HT-29 (cell line): ENCODE measurements at places on chromosomes 12 and 14.

DNA sequence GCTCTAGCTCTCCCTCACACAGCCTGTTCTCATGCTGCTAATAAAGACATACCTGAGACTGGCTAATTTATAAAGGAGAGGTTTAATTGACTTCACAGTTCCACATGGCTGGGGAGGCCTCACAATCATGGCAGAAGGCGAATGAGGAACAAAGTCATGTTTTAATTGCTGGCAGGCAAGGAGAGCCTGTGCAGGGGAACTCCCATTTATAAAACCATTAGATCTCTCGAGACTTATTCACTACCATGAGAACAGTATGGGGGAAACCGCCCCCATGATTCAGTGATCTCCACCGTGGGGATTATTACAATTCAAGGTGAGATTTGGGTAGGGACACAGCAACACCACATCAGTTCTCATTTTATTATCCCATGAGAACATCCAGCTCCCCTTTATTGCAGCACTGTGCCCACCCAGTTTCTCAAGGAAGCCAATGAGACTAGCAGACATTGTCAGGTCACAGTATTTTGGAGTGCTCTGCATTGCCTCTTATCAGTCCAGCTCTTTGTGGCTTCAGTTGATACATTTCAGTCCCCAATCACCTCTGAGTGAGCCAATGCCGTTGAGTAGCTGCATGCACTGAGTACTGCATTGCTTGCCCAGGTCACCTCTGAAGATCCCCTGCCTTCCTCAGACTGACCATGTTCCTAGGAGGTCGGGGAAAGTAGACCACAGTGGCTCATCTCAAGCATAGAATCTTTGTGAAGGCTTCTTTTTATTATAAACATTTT, 131.2 kb downstream of the CRADD start:
- DNase-seq = no peak

DNA sequence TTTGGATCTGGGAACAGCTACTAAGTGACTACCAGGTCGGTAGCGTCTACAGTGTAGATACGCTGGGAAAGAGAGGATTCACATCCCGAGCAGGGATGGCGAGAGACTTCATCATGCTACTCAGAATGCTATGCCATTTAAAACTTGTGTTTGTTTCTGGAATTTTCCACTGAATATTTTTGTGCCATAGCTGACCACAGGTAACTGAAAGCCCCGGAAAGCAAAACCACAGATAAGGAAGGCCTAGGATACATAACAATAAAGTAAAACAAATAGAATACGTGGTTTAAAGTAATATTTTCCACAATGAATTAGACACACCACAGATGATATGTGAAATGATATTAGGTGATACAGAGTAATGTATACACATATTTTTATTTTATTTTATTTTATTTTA, 7.9 kb upstream of the HCAR1 start:
- peak; percentile 27 for DNase-seq

DNA sequence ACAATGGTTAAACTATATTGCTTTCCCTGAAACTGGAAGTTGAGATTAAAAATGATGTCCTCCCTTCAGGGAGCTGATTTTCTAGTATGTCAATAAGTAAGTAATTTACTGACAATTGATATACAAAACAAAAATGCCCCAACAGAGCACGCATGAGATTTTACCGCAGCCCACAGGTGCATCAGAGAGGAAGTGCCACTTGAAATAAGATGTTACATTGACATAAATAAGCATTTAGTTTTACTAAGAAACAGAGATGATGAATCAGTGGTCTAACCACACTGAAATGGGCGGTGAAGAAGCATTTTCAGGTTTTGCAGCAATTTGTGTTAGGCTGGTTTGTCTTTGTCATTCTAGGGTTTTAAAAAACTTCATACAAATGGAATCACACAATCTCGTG, 8.8 kb upstream of the CLECL1 start:
- DNase-seq = no peak

DNA sequence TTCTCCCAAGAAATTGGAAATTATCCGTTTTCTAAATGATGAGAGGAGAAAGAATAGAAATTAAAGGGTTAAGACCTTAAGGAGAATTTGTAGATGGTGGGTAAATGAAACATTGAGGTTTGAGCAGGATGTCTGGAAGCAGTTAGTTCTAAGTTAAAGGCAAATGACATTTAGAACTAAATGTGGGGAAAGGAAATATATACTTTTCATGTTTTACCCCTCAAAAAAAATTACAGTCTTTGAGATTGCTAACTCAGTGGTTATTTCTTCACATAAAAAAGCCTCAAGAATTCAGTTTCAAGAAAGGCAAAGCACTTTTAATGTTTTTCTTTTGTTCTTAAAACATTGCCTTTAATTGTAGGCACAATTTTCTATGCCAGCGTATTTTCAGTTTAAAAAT, 114.0 kb downstream of the PLEKHA5 start:
- no peak for DNase-seq

- DNase-seq = no peak
These were observed 211.6 kb downstream of the KIF26A start for GRCh38 chr14:104349950-104350349.

GRCh38 chr14:100880271-100881101, 23.0 kb downstream of the RTL1 start:
- no peak for DNase-seq

GRCh38 chr12:119354172-119354571, 19.6 kb downstream of the CCDC60 start:
- DNase-seq = no peak

GRCh38 chr12:1281683-1282366, 290.8 kb downstream of the ERC1 start:
- DNase-seq = no peak

DNA sequence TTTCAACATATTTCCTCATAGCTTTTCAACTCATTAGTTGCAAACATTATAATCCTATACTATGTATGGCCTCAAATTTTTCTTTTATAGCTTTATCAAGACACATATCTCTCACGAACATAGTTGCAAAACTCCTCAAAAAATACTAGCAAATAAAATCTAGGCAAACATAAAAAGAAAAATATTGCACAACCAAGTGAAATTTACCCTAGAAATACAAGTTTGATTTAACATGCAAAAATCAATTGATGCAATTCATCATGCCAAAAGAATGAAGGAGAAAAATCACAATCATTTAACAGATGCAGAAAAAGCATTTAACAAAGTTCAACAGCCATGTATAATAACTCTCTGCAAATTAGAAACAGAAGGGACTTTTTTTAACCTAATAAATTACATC, 33.3 kb upstream of the KCNH5 start:
- DNase-seq = no peak

DNA sequence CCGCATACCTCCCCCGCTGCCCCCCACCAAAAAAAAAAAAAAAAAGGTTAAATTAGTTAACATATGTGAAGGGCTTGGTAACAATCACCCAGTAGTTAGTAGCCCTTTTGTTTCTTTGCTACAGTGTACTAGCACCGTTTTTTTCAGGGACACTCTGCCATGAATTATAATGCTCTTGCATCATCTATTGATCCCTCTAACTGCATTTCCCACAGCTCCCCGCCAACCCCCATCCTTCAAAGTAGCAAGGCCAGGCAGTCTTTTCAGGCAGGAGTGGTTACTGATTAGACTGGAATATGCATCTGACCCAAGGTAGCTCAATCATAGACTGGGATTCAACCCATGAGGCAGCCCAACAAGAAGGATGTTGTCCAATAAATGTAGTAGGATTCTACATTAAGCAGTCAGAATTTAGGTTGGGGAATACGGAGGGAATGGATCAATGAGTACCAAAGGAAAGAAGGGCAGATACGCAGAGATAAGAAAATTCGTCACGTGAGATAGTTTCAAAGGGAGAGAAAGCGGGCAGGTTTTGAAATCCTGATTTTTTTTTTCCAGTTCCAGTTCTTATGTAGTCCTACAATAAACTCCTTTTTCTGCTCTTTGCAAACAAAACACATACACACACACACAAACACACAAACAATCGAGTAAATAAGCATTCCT, 39.8 kb upstream of the CRACR2A start:
- DNase-seq = no peak

GRCh38 chr14:35155962-35156361, 33.6 kb downstream of the PRORP start:
- DNase-seq = no peak

DNA sequence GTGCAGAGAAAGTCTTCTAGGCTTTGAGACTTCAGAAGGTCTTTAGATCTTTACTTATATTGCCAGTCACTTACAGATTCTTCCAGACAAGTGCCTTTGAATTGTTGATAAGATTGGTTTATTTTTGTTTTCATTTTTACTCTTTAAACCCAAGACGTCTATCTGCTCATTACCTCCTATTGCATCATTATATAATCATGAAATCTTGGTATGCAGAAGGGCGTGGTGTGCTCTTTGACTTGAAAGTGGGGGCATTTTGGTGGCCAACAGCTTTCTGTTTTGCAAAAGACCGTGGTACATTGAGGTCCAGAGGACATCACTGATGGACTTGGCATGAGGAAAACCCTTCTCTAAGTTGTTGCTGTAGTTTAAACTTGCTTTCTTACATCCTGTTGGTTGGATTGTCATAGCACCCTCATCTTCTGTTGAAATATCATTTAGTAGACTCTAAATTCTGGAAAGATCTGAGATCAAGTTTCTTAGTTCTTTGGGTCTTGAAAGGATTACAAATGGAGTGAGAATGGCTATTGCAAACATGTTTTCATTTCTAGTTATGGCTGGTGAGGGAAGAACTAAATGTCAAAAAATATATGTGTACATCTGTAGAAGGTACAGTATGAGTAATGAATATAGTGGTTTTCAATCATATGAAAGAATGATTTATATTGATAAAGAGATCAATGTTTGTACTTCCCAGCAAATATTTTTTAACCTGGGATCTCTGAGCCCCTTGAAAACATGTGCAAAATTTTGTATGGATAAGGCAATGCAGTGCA, 441.8 kb downstream of the NRXN3 start:
- no peak for DNase-seq

GRCh38 chr14:74358176-74358829, 10.0 kb downstream of the VRTN start:
- DNase-seq = no peak

- no peak for DNase-seq
These were observed 14.1 kb upstream of the ETV6 start for GRCh38 chr12:11635341-11635740.

GRCh38 chr12:59833408-59833807, 237.6 kb downstream of the SLC16A7 start:
- no peak for DNase-seq

DNA sequence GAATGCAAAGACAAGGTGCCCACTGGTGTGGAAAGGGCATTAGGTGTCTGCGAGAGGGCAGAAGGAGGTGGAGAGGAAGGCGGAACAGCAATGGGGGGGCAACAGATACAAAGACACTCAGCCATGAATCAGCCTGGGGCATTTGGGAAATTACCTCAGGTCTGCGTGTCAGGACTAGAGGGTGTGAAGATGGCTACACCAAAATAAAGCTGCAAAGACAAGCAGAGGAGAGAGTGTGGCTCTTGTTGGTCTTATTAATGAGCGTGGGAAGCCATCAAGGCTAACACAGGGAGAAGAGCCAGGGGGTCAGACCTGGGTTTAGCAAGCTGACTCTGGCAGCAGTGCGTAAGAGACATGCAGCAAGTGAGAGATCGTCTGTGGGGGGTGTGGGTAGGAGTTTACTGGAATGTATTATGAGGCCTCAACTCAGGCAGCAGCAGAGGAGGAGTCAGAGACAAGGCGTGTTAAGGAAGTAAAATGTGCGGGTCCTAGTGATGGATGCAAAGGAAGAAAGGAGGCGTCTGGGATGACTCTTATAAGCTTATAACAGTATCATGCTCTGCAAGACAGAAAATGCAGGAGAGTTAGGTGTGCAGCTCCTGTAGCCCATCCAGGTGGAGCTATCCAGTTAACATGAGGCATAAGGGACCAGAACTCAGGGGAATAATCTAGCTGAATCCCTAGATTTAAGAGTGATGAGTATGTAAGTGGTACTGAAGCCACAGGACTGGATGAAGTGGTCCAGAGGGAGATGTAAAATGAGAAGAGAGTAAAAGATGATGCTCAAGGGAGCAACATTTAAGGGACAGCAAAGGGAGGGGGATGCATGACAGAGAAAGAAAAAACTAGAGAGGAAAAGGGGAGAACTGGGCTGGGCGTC, 50.4 kb downstream of the KCNK10 start:
- no peak for DNase-seq

- peak; percentile 38 for DNase-seq
These were observed 56.6 kb downstream of the TTC9 start for GRCh38 chr14:70698288-70698687.

- no peak for DNase-seq
These were observed 340.3 kb upstream of the ATP2B1 start for GRCh38 chr12:90048918-90049317.
